ENCODE measurements at places on chromosomes 1 and 21.

DNA sequence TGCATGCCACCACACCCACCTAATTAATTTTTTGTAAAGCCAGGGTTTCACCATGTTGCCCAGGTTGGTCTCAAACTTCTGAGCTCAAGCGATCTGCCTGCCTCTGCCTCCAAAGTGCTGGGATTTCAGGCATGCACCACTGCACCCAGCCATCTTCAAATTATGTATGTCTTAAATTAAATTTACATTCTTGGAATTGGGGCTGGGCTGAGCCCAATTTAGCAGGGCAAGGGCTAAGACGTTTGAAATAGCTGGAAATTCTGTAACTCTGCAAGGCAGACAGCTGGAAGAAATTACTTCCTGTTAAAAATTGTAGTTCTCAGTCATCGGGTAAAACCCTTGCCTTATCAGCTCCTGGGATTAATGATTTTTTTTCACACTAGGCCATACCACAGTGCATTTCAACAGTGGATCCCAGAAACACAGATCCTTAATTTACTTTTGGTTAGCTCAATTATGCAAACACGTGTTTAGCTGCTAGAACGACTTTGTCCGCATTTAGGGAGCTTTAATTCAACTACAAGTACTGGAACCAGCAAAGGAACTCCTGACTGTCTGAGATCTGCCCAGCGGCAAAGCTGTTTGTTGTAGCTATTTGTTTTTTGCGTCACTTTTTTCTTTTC lies 83.3 kb downstream of the OLFML3 start:
- DNase-seq, result no peak

- no peak for DNase-seq
Observed at GRCh38 chr1:204483791-204484190, 10.8 kb downstream of the PIK3C2B start.

DNA sequence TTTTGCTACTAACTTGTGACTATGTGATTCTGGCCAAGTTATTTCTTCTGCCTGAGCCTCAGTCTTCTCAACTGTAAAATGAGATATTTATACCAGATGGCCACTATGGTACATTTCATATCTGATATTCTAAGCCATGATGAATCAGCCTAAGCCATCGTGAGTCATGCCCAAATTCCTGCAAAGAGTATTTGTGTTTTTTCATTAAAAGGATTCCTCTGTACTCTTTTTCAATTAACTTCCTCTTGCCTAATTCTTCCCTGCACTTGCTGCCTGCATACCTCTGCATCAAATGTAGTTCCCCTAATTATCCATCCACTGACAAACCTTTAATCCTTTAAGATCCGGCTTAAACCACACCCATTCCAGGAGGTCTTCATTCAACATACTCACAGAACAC lies 575.1 kb upstream of the BEND5 start:
- no peak for DNase-seq

DNA sequence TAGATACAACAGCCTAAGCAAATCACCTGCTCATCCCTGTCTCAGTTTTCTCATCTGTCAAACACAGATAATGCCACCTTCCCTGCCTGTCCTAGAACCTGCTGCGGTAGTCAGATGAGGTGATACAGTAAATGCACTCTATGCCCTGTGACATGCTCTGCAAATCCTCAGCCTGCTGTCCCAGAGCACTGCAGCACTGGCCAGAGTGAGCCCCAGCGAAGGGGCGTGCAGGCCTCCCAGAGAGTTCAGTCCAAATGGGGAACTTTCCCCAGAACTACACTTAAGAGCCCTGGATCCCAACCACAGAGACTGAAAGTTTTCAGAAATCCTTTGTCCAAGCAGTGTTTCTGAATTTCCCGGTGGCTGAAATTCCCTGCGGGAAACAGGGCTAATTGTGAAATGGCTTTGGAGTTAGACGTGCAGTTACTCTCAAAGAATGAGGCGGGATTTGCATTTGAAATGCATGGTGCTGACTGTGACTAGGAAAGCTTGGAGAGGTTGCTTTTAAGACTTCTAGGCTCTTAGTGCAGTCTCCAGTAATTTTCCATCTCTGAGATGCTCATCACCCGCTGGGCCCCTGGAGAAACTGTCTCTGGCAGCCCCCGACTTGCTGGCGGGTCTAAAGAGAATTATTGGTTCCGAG lies 206.5 kb upstream of the AJAP1 start:
- DNase-seq, result no peak

GRCh38 chr1:14597343-14598006 lies 1.0 kb upstream of the KAZN start:
- DNase-seq, result no peak
